ENCODE measurements at places on chromosomes 2 and 18.

GRCh38 chr2:72738096-72738495 lies 87.7 kb downstream of the EXOC6B start:
- DNase-seq: no peak

DNA sequence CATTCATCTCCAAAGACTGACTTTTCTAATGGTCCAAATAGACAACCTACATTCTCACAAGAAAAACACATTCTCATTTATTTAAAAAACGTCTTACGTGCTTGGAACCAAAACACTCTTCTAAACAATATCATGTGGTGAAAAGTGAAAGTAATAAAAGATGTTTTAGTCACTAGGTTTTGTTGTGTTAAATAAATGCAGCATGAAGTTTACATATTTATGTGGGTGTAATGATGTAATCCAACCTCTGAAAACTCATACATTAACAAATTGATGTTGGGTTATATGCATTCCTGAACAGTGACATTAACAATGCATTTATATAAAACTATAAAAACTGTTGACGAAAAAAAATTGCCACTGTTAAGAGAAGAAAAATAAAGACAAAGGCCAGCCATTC lies 55.1 kb upstream of the ACVR2A start:
- DNase-seq: no peak

DNA sequence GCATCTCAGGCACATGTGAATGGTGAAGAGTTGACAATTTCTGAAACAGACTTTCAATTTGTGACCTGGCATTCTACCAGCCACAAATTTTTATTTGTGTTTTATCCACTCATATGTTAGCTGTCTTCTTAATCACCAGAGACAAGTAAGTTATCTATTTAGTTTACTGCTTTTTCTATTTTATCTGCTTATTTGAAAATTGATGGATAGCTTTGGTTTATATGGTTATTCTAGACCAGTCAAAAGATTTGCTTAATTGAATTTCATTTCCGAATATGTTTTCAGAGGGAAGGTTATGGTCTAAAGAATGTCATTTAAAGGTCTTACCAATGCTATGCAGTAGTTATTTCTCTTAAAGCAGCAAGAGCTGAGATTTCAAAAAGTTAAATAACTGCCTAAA lies 43.5 kb upstream of the LRRTM1 start:
- no peak for DNase-seq

DNA sequence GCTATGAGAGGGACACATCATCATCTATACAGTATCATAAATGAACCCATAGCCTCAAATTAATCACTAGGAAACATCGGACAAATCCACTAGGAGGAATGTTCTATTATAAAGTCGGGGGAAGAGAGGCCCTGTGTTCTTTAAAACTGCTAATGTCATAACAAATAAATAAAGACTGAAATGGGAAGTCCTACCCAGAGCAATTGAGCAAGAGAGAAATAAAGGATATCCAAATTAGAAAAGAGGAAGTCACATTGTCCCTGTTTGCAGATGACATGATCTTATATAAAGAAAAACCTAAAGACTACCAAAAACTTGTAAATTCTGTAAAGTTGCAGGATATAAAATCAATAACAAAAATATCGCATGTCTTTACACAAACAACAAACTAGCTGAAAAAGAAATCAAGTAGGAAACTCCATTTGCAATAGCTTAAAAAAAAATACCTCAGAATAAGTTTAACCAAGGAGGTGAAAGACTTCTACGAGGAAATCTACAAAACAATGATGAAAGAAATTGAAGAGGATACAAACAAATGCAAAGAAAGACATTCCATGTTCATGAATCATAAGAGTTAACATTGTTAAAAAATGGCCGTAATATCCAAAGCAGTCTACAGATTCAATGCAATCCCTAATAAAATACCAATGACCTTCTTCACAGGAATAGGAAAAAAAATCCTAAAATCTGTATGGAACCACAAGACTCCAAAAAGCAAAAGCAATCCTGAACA lies 30.6 kb downstream of the RTN4 start:
- DNase-seq: no peak

- DNase-seq: no peak
These were observed 30.7 kb upstream of the ZNF236 start for GRCh38 chr18:76791642-76792041.

DNA sequence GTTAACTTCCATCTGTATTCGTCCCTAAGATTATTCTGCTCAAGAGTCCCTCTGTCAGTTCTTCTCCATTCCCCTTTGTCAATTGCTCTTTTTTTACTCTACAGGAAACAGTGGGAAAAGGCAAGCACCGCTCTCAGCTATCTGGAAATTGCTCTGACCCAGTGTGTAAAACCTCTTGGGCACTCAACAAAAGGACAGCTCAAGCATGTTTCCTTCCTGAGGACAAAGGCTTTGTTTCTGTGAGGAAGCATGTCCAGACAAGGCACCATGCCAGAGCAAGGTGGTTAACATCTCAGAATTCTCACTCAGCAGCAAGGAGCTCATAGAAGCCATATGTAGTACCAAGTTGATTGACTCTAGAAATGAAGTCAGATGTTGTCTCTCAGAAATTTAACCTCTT lies 735.6 kb downstream of the TSN start:
- DNase-seq: no peak
